Caco-2 (cell line): ENCODE measurements at places on chromosomes 6 and 20. TPM values are rescaled to one million over a fixed set of nuclear protein-coding genes. Genes with fewer than 3 reads are reported as not detected.

GRCh38 chr6:15511248-15512125 lies 151.3 kb downstream of the DTNBP1 start:
- DNase-seq = no peak

DNA sequence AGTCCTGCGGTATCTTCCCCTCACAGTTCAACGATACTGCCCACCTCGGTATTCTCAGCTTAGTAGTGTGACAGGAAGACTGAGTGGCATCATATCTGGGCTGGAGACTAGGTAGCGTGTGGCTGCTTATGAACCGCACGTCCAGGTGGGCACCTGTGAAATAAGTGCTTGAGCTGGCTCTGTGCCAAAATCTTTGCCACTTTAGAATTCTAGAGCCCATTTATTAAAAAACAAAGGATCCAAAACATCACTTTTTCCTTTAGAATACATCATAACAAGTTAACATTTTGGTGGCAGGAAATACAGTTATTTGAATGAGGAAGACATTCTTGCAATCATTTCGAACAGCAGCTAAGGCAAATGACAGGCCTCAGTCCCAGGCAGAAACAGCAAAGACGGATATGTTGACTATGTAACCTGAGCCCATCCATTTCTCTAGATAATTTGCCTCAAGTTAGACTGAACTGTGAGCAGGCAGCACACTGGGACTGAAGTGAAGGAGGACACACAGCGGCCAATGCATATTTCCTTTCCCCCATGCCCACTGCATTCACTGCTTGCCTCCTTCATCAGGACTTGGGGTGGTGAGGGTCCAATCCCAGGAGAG lies 136.6 kb downstream of the GMDS start:
- no peak for DNase-seq

DNA sequence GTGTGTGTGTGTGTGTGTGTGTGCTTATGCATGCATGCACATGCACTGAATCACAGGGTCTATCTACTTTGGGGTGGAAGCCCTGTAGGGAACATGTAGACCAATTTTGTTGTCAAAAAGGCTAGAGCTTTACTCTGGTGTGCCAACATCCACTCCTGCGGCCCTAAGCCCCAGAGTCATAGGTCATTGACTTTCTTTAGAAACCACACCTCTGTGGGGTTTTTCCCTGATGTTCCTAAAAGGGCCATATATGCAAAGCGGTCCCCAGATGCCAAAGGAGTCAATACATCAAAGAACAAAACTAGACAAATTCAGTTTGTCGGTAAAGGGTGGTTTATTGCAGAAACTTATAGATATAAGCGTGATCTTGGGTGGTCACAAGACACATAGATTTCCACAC lies 29.8 kb upstream of the SLC2A12 start:
- no peak for DNase-seq

DNA sequence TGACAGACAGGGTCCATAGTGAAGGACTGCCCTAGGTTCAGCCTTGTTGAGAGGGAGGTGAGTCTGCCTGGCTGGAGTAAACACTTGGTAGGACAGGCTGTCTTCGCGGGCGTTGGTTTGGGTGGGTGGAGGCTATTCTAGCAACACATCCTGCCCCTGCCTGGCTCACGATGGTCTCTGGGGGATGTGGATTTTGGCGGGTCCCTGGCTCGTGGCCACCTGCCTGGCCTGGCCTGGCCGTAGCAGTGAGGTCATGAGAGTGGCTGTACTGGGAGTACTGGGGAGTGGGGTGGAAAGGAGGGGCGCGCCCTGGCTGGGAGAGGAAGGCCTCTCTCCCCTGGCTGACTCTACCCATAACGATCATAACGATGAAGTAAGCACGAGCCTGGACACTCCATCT lies 30.2 kb upstream of the MRPS18A start:
- DNase-seq = no peak

GRCh38 chr6:168057836-168058235 lies 21.2 kb downstream of the FRMD1 start:
- DNase-seq = no peak

- no peak for DNase-seq
Measured at GRCh38 chr6:140345935-140346334, 971.5 kb upstream of the CITED2 start.

- DNase-seq = no peak
Measured at GRCh38 chr20:1813674-1814635, 81.3 kb upstream of the SIRPA start.

DNA sequence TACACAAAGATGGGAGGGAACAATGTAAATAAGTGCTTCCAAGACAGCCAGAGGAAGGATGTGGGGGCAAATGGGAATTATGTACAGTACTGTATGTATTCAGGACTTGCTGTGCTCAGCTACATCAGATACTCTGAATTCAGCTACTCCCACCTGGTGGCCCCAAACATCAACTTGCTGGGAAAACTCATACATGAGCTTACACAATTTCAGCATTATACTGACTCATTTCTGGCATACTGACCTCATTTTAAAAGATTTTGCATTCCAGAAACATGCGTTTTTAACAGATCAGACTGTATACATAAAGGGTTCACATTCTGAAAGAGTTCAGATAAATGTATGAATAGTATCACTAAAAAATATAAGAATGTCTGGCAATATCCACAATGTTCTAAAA lies 59.7 kb downstream of the GPX5 start:
- no peak for DNase-seq

- DNase-seq = peak; percentile 88
Measured at GRCh38 chr6:130018292-130018743, at the start of gene L3MBTL3. Gene L3MBTL3 (plus strand): TSS chr6:130018581. CDS start chr6:130042700, 24,119 bp downstream.

- DNase-seq = peak; percentile 64
Measured at GRCh38 chr20:48455651-48456365, 372.0 kb downstream of the PREX1 start.

DNA sequence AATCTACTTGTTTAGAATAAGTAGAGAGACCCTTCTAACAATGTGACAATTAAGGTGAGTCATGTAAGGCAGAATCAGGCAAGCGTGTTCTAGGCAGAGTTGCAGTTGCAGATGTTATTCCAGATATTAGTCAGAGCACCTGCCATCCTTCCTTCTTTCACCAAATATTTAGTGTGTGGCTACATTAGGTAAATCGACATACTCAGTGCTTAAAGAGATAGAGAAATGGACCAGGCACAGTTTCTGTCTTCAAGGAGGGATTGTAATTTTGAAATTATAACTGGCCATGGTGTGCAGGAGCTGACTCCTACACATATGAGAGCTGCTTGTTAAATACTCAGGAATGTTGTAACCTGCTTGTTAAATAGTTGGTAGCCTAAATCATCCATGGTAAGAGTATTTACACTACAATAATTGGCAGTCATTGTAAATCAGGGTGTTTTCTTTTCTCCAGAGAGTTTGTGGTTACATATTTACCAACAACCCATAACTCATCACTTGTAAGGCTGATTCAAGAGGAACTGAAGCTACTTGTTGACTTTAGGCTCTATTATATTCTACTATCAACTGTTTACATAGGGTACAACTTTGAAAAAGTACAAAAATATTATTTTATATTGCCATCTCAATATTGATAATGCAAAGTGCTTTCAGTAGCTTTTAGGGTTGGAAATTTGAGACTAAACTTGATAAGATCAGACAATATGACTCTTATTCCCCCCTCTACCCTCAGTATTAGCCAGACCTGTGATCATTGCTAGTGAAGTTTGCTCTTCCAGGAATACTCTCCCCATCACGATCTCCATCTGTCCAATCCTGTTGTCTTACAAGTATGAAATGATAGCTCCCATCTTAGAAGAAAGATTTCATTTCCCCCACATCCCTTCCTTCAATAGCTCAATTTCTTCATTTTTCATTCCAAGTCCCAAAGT lies 607.1 kb downstream of the COL12A1 start:
- DNase-seq = no peak

- no peak for DNase-seq
Measured at GRCh38 chr20:62984666-62985443, 21.9 kb downstream of the BHLHE23 start.

DNA sequence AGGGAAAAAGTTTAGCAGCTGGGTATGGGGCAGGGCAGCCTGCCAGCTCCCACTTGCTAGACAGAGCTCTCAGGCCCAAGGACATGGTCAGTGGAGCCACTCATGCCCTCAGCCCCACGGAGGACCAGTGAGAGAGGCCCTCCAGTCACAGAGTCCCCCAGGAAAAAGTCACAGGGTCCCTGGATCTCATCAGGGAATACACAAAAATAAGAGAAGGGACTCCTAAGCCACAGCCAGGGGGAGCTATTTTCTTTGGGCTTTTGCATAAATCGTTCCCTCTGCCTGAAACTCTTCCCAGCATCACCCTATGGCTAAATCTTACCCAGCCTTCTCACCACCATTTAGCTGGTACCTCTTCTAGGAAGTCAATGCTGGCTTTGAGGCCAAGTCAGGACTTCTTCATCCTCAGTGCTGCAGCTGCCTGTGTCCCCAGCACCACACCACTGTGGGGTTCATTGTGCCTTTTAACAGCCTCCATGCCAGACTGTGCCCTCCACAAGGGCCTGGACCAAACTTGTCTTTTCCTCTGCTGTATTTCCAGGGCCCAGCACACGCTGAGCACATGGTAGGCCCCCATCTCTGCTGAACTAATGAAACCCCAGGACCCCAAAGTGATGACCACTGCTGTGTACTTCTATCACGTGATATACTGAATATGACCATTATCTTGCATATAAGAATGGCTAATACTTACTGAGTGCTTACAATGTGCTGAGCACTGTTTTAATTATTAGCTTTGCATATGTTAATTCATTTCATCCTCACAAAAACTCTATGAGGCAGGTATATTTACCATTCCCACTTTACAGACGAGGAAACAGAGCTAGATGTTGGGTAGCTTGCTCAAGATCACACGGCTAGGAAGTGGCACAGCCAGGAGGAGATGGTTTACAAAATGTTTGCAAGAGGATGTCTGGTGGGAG lies 2.0 kb downstream of the ZNF335 start:
- DNase-seq = peak; percentile 77

GRCh38 chr6:17910189-17910588 lies 77.2 kb downstream of the KIF13A start:
- DNase-seq = no peak

DNA sequence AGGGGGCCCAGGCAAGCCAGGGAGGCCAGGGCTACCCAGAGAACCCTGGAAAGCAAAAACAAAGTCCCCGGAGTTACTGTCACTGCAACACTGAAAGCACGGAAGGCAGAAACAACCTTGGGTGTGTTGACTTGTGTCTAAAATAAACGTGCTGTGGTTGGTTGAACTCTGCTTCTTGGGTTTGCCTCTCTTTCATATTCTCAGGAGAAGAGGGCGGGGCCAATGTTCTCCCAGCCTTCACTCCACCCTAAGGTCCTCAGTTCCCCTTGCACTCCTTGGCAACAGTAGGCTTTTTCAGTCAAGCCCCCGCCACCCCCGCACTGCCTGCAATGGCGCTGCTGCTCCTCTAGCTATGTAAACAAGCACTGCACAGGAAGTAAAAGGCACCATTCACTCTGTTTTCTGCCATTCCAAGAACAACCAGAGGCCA lies 60.9 kb downstream of the COL9A1 start:
- DNase-seq = no peak

DNA sequence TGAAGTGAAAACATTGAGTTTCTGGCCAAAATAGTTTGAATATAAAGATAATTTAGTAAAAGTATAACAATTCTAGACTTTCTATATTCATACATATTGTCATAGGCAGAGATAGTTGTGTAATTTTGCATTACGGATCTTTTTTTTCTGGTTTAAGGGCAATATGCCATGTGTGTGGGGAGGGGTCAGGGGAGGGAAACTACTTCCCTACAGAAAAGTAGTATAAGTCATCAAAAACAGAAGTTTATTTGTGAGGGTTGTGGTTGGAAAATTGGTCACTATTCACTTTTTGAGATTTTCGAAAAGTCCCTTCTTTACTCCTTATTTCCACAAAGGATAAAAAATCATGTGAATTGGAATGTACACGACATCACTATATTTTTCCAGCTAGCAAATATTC lies 288.2 kb upstream of the PREP start:
- DNase-seq = no peak

GRCh38 chr6:151359486-151359885 lies 31.9 kb downstream of the ZBTB2 start:
- DNase-seq = no peak

- DNase-seq = no peak
Measured at GRCh38 chr6:19167251-19167650, 669.9 kb upstream of the ID4 start.

DNA sequence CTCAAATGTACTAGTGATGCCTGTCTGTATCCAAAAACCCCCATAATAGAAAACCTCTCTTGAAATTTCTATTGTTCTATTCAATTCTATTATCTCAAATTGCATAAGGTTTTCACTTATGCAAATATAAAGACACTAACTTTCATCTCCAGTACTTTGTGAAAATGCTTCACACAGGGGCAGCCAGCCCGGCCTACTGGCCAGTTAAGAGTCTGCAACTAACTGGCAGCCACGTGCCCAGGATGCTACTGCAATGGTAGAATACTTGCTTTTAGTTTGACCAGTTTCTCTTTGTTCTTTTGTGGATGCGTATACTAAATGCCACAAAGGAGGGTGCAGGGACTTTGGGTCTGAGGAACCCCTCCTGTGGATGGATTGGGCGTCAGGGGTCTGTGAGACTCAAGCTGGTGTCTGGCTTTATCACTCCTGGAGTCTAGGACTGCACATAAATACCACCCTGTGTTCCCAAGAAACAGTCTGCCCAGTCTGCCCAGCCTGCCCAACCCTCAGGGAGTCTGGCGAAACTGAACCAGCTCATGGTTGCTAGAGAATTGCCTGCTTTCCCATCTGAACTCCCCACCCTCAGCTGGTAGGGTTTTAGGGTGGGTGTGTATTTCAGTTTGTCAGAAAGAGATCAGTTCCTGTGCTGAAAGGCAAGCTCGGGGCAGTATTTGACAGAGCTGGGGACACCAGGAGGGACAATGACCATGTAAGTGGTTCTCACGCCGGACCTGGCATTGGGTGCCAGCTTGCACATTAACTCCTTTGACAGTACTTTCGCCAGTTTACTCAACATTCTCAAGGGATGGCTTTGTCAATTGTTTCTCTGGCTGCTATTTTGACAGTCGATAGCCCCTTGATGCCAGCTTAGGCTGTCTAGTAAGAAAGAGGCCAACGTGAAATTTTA lies 558.2 kb upstream of the JAG1 start:
- DNase-seq = no peak

- DNase-seq = peak; percentile 35
Measured at GRCh38 chr20:49865559-49865958, 49.8 kb downstream of the SPATA2 start.

The ENPP4 gene
- total RNA-seq = 2.7 TPM in 2 replicates

The TFAP2D gene
- not detected in 2 replicates for total RNA-seq

The VGLL2 gene
- not detected in 2 replicates for total RNA-seq

The EYA4 gene
- not detected in 2 replicates for total RNA-seq

The RARS2 gene
- 32.0 and 37.4 TPM in 2 replicates for total RNA-seq

The SLC26A8 gene
- total RNA-seq = 1.4 and 1.8 TPM in 2 replicates
